H7 (cell line): ENCODE measurements at places on chromosomes 3 and 15. TPM values are rescaled to one million over a fixed set of nuclear protein-coding genes. Genes with fewer than 3 reads are reported as not detected.
A peak's percentile ranks its signal among the peaks of the same experiment; 100 is the strongest.

GRCh38 chr3:133404920-133405319 is 5.1 kb downstream of the BFSP2 start:
- peak; percentile 64 for DNase-seq

DNA sequence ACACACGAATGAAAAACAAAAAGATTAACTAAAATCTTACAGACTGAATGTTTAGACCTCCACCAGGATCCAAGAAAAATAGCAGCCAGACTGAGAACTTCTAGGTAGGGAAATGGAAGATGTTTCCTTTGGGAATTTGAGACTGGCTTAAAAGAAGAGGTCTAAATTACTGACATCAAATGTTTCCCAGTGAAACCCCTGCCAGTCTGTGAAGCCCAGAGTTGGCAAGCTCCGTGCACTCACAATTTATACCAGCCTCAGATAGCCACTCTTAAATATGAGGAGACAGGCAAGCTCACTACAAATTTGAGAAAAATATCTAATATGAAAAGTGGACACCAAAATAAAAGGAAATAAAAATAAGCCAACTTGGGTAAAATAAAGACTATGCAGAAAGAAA is 700.5 kb upstream of the ZNF385D start:
- no peak for DNase-seq

DNA sequence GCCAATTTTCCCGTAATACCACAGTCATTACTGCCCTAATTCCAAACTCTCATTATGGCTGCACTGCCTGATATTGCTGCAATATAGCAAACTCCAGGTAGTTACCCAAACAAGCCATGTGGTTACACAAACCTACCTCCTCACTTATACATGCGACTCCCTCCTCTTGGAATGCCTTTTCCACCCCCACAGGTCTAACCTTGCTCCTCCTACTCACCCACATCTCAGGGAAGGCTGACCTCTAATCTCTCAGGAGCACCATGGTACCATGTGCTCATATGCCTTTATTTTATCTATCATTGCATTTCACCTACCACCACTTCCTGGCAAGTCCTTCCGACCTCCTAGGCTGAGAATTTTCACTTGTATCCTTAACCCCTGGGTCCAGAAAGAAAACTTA is 2.9 kb downstream of the RBPMS2 start:
- DNase-seq: peak; percentile 67

GRCh38 chr15:45048794-45049631 is 26.0 kb downstream of the SORD start:
- DNase-seq: no peak

- DNase-seq: no peak
These were observed 565.9 kb upstream of the CCDC54 start for GRCh38 chr3:106811376-106811775.

DNA sequence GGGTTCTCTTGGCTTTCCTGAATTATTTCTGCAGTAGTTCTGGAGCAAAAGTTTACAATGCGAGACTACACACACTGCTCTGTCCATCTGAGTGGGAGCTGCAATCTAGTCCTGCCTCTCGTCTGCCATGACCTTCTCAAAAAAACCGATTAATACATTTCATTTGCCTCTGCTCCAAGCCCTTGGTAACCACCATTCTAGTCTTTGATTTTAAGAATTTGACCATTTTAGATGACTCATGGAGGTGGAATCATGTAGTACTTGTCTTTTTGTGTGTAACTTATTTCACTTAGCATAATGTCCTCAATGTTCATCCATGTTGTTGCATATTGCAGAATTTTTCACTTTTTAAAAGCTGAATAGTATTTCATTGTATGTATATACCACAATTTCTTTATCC is 356.9 kb downstream of the SV2B start:
- DNase-seq: no peak

GRCh38 chr15:52105846-52106245 is 6.7 kb downstream of the BCL2L10 start:
- no peak for DNase-seq

GRCh38 chr15:80777137-80777536 is 2.0 kb upstream of the CEMIP start:
- DNase-seq: no peak

- peak; percentile 50 for DNase-seq
These were observed 36.7 kb upstream of the NDUFB4 start for GRCh38 chr3:120559242-120560061.

- no peak for DNase-seq
These were observed 14.4 kb upstream of the ACAN start for GRCh38 chr15:88788816-88789215.

GRCh38 chr3:77102951-77103769 is 63.3 kb downstream of the ROBO2 start:
- DNase-seq: peak; percentile 13

- DNase-seq: peak; percentile 89
These were observed 187.1 kb downstream of the PDE8A start for GRCh38 chr15:85168642-85169173.

CASR gene
- total RNA-seq: 0.10 and 0.15 TPM in 2 replicates

ADAMTS9 gene
- total RNA-seq: 4.9 and 5.6 TPM in 2 replicates

CYP1A2 gene
- total RNA-seq: not detected in 2 replicates

CSNK1G1 gene
- total RNA-seq: 8.9 and 15.7 TPM in 2 replicates

ATG3 gene
- 53.9 and 64.1 TPM in 2 replicates for total RNA-seq

TRANK1 gene
- total RNA-seq: 0.52 and 0.62 TPM in 2 replicates

PRR20G gene
- total RNA-seq: 0.22 TPM in 1 of 2 replicates, not detected in the other

RHO gene
- 0.17 TPM in 1 of 2 replicates, not detected in the other for total RNA-seq

GOLGA6L9 gene
- 2.5 and 4.0 TPM in 2 replicates for total RNA-seq

LRRC34 gene
- total RNA-seq: 4.2 and 8.5 TPM in 2 replicates
